Epithelial cell of esophagus (primary cell): ENCODE measurements at places on chromosomes 7 and 10.

- no peak for DNase-seq
Measured at GRCh38 chr7:83210479-83210878, 47.8 kb upstream of the PCLO start.

DNA sequence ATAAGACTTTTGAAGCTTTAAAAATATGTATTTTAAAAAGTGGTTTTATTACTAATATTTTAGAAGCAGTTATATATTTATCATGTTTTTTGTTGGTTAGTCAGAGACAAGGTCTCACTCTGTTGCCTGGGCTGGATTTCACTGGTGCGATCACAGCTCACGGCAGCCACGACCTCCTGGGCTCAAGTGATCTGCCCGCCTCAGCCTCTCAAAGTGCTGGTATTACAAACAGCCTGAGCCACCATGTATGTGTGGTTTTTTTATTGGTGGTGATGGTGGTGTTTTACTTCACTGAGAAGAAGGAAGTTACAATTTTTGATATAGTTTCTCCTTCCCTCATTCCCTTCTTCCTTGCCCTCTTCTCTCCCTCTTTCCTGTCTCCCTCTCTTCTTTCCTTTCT, 13.4 kb downstream of the NHLRC2 start:
- no peak for DNase-seq

DNA sequence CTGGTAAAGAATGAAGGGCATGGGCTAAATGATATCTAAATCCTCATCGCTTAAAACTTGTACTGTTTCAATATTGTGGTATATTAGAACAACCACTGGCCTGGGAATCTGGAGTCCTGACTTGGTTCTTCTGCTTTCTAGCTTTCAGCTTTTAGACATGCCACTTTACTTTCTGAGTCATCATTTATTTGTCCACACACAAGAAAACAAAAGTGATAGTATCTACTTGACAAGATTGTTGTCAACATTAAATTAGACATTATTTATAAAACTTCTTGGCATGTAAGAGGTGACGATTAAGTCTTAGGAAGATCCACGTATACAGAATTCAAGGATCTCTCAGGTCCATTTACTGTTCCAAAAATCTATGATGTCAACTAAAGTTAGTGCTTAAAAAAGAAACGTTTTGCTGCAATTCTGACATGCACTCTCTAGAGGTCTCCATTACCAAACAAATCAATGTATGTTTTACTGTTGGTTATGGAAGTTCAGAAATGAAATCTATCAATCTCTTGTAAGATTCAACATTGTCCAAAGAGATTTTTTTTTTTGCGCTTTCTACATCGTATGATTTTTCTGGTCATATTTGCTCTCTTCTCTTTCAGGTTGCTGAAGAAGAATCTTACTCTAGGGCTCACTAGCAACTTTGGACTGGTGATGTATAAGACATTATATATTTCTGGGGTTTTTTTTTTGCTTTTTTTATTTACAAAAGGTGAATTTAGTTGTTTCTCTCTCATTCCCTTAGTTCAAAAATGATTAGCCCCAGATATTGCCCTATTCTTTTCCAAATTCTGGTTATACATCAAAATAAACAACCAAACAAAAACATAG, 53.6 kb upstream of the DYNC1I1 start:
- DNase-seq: peak; percentile 27

- DNase-seq: no peak
Measured at GRCh38 chr7:145884716-145885514, 231.7 kb upstream of the CNTNAP2 start.

- DNase-seq: no peak
Measured at GRCh38 chr10:101226491-101227428, 2.5 kb downstream of the LBX1 start.

DNA sequence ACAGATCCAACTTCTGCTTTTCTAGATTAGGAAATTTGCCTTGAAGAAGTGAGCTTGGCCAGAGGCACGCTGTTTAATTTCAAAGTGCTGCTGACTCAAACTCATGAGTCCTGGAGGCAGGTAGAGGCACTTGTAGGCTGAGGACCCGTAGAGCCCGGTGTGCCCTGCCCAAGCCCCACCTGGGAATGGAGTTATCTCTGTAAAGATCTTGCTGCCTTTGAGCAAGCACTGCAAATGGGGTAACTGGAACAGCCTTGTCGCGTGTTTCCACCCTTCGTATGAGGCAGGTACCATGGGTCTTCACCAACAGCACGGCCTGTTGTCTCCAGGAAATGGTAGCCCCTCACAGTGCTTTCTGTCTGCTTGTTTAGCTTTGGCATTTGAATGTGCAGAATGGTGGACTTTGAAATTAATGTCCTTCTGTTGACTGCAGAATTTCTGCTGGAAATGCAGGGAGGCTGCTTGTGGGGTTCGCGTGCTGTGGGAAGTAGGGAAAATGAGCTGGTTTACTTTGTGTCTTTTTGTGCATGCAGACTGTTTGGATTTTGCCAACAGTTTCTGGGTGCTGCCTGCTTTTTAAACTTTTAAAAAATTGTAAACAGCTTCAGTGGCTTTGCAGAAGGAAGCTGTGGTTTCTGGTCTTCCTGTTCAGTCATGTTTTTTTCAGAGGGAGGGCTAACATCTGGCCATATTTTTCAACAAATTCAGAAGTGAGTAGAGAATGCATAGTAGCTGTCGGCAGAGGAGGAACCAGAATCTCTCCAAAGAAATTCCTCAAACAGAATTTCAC, 27.2 kb downstream of the CCM2 start:
- DNase-seq: peak; percentile 56

DNA sequence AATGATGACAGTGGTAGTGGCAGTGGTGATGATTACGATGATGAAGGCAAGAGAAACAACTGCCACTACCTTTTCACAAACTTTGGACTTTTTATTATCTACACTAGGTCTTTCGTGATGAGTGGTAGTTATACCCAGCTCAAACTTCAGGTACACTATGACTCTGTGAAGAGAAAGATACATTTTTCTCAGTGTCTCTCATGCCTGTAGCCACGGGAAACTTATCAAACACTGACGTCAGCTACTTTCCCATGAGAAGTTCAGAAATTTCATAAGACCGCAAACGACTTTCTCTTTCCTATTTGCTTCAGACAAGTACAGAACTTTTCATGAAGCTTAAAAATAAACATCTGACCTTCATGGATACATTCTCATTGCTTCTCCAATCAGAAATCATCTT, 57.0 kb downstream of the CALD1 start:
- DNase-seq: no peak

DNA sequence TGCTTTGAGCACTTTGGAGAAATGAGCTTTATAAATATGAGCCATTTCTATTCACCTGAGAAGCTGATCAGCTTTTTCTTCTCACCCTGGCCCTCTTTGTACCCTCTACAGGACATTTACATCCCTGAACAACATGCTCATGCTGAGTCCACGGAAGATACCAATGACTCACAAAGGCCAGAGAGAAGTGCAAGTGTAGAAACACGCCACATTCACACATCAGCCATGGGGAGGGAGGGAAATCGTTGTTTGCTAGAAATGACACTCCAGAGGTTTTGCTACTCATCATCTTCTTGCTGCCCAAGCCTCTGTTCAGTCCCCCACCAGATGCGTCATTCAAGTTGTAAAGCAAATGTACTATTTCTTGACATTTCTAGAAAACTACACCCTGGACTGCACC, 2.8 kb upstream of the UCN3 start:
- DNase-seq: no peak

- DNase-seq: peak; percentile 5
Measured at GRCh38 chr10:132764108-132764507, 21.8 kb downstream of the NKX6-2 start.

GRCh38 chr10:131676800-131677421, 223.9 kb upstream of the PPP2R2D start:
- no peak for DNase-seq

- peak; percentile 83 for DNase-seq
Measured at GRCh38 chr10:101840741-101841453, 2.7 kb downstream of the KCNIP2 start.

GRCh38 chr10:118805146-118805545, 50.4 kb upstream of the CACUL1 start:
- no peak for DNase-seq

- DNase-seq: no peak
Measured at GRCh38 chr7:82566752-82567151, 123.2 kb upstream of the CACNA2D1 start.

GRCh38 chr10:43350156-43350555, 21.3 kb upstream of the FXYD4 start:
- no peak for DNase-seq

DNA sequence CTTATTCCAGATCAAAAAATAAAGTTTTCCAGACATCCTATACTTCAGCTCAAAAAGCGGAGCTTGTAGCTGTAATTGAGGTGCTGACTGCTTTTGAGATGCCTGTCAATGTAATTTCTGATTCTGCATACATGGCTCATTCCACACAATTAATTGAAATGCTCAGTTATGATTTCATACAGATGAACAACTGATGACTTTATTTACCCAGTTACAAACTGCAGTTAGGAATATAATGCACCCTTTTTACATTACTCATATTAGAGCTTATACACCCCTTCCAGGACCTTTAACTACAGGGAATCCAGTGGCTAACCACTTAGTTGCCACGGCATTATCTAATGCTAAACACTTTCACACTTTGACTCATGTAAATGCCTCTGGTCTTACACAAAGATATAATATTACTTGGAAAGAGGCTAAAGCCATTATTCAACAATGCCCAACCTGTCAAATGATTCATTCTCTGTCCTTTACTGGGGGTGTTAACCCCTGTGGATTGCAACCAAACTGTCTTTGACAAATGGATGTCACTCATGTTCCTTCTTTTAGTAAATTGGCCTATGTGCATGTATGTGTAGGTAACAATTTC, 147.3 kb downstream of the ZNF33B start:
- peak; percentile 2 for DNase-seq

DNA sequence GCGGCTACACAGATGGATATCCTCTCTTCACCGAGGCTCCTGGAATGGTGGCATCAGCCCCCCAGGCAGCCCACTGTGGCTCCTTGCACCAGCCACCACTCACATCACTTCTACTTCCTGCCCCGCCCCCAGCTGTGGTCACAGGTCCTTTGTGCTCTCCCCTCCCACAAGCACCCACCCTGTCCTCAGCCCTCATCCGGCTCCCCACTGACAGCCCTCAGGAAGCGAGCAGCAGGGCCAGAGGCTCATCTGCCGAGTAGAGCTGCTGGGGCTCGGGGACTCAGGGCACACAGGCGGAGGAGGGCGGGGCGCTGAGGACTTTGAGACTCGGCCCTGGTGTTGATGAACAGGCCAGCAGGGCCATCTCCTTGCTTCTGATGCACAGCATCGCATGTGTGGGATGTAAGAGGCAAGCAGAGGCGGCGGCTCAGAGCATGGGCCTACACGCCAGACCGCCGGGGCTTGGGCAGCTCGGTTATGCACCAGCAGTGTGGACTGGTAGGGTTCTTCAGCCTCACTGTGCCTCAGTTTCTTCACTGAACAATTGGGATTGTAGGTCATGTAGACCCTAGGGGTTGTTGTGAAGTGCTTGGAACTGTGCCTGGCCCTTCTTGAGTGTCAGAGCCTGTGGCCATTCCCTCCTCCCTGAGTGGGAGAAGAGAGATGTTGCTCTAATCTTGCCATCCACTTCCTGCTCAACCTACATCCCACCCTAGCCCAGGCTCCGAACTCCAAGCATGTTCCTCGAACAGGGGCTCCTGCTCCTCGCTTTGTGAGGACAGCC, at the start of gene PRF1:
Gene PRF1, minus strand, starts transcription at position 77 of the 784 bp plus-strand sequence. CDS start 1,839 bp downstream, outside the sequence.
- no peak for DNase-seq

- DNase-seq: no peak
Measured at GRCh38 chr7:116087291-116087690, 56.7 kb upstream of the TFEC start.

DNA sequence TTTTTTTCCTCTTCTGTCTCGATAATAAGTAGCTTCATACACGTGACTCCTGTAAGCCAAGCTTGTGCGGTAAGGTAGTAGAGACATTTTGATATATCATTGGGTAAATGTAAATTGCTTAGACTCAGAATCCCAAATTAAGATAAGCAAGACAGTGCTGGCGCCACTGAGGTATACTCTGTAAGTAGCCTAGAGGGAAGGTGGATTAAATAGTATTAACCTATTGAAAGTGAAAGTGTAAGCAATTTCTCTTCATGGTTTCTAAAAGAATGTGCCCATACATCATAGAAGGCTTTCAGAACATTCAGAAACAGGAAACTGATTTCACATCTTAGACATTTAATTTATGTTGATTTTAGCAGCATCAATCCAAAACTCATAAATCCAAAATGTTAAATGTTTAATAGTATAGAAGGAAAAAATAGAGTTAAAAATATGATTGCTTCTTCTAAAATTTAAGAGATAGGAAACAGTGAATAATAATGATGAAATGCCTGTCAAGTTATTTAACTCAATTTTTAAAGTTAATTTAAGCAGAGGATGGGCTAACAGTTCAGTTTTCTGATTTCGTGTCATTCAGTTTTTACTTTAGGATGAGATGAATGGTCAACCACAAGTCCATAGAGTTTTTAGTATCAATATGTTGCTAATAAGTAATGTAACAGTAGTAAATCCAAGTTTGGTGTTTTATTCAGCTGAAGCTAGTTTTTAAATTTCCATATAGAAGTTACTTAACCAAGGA, 36.8 kb downstream of the LRRC72 start:
- no peak for DNase-seq

- no peak for DNase-seq
Measured at GRCh38 chr10:35993591-35994515, 351.8 kb upstream of the FZD8 start.

DNA sequence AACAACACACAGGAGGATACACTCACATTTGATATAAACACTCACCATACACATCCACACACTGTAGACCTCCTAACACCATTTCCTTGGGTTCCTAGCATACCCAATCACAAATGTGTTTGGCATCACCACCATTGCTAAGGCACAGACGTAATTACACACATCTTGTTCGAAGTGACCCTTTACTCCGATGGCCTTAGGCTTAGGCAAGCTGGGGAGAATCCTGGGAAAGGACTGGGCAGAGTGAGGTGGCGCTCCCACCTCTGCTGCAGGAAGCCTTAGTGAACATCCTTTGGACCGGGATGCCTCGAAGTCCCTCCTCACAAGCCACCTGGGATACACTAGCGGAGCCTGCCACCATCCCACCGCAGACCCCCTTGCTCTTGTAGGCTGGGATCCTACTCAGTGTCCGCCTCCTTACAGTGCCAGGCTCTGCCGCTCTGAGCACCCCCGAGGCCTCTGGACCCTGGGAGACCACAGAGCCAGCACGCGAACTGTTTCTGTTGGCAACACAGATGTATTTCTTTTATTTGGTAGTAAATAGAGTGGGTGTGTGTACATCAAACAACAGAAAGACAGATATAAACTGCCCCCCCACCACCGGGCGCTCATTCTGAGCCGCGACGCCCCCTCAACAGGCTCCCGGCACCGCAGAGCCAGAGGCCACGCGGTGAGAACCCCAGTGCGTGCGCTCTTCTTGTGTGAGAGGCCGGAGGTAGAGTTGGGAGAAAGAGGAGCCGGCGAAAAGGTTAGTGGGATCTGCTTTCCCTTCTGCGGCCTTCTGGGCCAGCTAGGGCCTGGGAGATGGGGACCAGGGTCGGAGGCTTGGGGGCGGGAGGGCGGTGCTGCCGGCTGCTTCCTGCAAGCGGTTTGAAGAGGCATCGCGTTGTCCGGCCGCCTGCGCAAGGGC, 5.9 kb upstream of the HMX2 start:
- DNase-seq: no peak

GRCh38 chr7:191105-191980, 1.0 kb upstream of the FAM20C start:
- peak; percentile 62 for DNase-seq
